ENCODE measurements at places on chromosomes 5 and 9. TPM values are rescaled to one million over a fixed set of nuclear protein-coding genes. Genes with fewer than 3 reads are reported as not detected.
A peak's percentile ranks its signal among the peaks of the same experiment; 100 is the strongest.

The P4HA2 gene
- total RNA-seq: 26.0 TPM

The TRIM36 gene
- 16.2 TPM for total RNA-seq

The SLC25A2 gene
- 0.39 TPM for total RNA-seq

The FAM120AOS gene
- 54.0 TPM for total RNA-seq

The SLC45A2 gene
- total RNA-seq: 0.39 TPM

The PCDHGB3 gene
- 6.0 TPM for total RNA-seq

The DENND4C gene
- total RNA-seq: 90.2 TPM

The ANKRD55 gene
- total RNA-seq: 14.0 TPM

DNA sequence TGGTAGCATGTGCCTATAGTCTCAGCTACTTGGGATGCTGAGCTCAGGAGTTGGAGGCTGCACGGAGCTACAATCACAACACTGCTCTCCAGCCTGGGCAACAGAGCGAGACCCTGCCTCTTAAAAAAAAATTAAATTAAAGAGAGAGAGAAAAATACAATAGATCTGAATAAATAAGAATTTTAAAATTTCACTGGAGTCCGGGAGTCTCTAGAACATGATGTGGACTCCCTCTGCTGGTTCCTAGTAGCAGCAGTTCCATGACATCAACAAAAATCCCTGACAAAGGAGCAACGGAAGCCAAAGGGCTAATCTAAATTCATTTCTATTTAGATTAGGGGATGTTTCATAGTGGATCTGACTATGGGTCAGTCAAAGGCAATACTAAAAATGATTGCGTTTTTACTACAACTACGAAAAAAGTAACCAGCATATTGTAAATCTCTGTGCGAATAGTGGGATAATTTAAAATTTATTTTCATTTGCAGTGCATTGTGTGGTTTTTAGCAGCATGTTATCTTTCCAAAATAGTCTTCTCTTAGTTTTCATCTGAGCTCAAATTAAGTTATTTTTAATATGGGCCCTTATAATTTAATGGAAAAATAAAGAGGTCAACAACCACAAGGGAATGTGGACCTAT lies 6.7 kb downstream of the INIP start:
- peak; percentile 23 for DNase-seq
- no peaks in the 10 kb centered on the region for H3K27me3 ChIP-seq
- no peaks in the 10 kb centered on the region for H3K36me3 ChIP-seq
- no peaks in the 10 kb centered on the region for H3K4me1 ChIP-seq
- no peak overlapping the region for H3K4me3 ChIP-seq

DNA sequence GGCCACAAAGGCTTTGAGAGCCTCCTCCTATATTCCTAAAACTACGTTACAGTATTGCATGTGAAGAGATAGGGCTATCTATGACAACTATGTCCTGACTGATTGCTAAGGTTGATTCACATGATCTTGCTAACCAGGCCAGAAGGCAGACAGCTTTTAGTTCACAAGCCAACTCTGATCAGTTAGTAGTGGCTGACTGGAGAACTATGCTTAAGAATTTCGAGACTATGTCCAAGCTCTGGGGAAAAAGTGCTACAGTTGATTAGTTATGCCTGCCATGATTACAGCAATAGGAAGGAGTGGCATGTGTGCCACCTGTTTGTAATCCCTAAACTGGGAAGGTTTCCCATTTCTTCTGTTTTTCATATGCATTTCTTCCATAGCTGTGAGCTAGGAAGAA lies 223.4 kb downstream of the DOCK8 start:
- H3K27ac ChIP-seq: no peak overlapping the region
- H3K4me1 ChIP-seq: no peaks in the 10 kb centered on the region
- H3K27me3 ChIP-seq: peaks cover 2% of the 10 kb centered on the region
- DNase-seq: no peak
- H3K4me3 ChIP-seq: no peak overlapping the region

DNA sequence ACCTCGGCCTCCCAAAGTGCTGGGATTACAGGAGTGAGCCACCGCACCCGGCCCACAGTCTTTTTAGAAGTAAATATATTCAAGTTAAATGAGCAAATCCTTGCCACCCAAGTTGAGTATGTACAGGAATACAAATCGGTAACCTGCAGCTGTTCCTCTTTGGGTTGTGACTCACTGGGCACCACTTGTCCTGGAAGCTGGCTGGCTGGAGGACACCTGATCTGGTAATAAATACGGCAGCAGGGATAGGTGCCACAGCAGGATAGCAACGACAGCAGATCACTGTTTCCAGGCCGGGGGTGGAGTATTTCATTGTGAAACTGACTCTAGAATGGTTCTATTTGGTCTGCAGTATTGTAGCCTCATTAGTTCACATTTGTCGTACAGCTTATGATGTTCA lies 35.7 kb upstream of the SLC36A2 start:
- no peak overlapping the region for H3K4me3 ChIP-seq
- no peak for DNase-seq
- H3K27me3 ChIP-seq: no peaks in the 10 kb centered on the region
- no peaks in the 10 kb centered on the region for H3K4me1 ChIP-seq
- H3K36me3 ChIP-seq: no peaks in the 10 kb centered on the region

GRCh38 chr5:95884511-95884910 lies 62.0 kb upstream of the GLRX start:
- H3K4me3 ChIP-seq: no peak overlapping the region
- H3K27ac ChIP-seq: no peak overlapping the region
- no peaks in the 10 kb centered on the region for H3K36me3 ChIP-seq
- no peaks in the 10 kb centered on the region for H3K27me3 ChIP-seq

GRCh38 chr5:42806004-42806700 lies 5.5 kb downstream of the SELENOP start:
- H3K36me3 ChIP-seq: peaks cover 3% of the 10 kb centered on the region
- no peak overlapping the region for H3K4me3 ChIP-seq
- H3K4me1 ChIP-seq: no peaks in the 10 kb centered on the region

GRCh38 chr5:5464036-5464715 lies 41.7 kb downstream of the ICE1 start:
- no peaks in the 10 kb centered on the region for H3K27me3 ChIP-seq
- H3K36me3 ChIP-seq: peaks cover 24% of the 10 kb centered on the region
- no peak overlapping the region for H3K27ac ChIP-seq
- no peaks in the 10 kb centered on the region for H3K4me1 ChIP-seq
- DNase-seq: no peak
- no peak overlapping the region for H3K4me3 ChIP-seq

- H3K4me1 ChIP-seq: no peaks in the 10 kb centered on the region
- no peak overlapping the region for H3K27ac ChIP-seq
- DNase-seq: peak; percentile 29
- no peak overlapping the region for H3K4me3 ChIP-seq
- no peaks in the 10 kb centered on the region for H3K27me3 ChIP-seq
These were observed 926.3 kb upstream of the ARRDC3 start for GRCh38 chr5:92309336-92309991.

DNA sequence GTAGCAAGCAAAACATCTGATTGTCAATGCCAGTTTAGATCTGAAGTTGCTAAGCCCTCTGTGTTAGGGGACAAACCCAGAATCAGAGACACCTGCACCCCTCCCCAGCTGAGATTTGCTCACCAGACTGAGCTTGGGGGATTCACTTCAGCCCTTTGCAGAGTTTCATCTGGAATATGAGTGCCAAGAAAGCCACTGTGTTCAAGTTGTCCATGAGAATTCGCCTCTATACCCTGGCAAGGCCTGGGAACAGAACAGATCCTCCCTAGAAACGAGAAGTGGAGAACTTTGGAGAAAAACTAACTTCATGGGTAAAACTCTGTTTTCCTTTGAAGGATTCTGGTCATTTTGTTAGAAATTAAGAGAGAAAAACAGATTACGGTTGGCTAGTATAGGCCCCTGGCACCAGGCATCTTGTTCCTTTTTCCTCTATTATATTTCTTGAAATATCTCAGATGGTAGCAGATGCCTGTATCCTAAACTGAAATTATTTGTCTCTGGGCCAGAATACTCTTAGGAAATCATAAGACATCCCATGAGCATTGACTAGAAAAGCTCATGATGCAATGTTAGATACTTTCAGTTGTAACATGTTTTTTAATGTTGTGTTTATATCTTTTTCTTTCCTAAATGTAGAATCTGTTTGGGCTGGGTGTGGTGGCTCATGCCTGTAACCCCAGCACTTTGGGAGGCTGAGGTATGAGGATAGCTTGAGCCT lies 64.4 kb downstream of the SNX18 start:
- H3K27ac ChIP-seq: no peak overlapping the region
- H3K4me3 ChIP-seq: no peak overlapping the region
- H3K27me3 ChIP-seq: no peaks in the 10 kb centered on the region

DNA sequence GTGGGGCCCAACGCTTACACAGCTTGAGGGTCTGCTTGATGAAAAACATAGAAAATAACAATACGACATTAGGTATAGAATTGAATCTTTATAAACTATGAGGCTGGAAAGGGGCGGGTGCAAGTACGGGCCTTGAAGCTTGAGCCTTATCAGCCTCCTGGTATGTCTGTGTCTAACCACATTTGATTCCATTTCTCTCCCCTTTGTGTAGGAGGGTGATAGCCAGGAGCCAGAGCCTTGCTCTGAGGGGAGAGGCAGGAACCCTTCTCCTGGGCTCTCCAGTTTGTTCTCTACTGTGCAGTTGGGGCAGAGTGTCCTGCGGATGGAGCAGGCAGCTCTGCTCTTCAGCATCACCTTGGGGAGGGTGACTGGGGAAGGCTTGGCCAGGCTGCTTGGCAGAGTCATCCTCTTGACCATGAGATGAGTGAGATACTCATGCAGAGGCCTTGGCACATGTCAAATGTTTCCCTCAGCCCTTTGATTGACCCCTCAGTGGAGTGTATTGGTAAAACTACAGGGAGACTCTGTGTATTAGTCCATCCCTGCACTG lies 153.5 kb downstream of the SEMA6A start:
- no peaks in the 10 kb centered on the region for H3K4me1 ChIP-seq
- no peaks in the 10 kb centered on the region for H3K27me3 ChIP-seq
- no peaks in the 10 kb centered on the region for H3K36me3 ChIP-seq
- DNase-seq: no peak
- no peak overlapping the region for H3K27ac ChIP-seq

- peaks cover 84% of the 10 kb centered on the region for H3K36me3 ChIP-seq
- H3K4me1 ChIP-seq: peaks cover 80% of the 10 kb centered on the region
- DNase-seq: no peak
- H3K4me3 ChIP-seq: no peak overlapping the region
- peaks cover 10% of the 10 kb centered on the region for H3K27me3 ChIP-seq
- H3K27ac ChIP-seq: peak overlapping the region; percentile 43
These were observed 19.6 kb downstream of the CRB2 start for GRCh38 chr9:123375469-123376132.

DNA sequence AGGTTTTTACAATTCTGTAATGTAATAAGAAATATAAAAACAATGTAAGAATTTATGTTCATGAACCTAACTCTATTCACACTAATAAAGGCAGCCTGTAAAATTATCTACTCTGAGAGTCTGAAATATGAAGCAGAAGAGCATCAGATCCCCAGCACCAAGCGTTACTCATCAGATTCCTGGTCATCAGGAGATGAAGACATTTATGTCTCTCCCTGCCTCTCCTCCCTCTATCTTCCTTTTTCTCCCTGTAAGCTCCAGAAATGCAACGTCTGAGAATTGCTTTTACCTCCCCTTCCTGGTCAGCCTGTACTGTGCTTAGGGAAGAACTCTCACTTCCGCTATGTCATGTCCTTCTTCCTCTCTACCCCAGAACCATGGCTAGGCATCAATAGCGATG lies 114.4 kb upstream of the SLIT3 start:
- H3K36me3 ChIP-seq: no peaks in the 10 kb centered on the region
- no peaks in the 10 kb centered on the region for H3K4me1 ChIP-seq
- no peak for DNase-seq
- H3K4me3 ChIP-seq: no peak overlapping the region
- H3K27ac ChIP-seq: no peak overlapping the region

GRCh38 chr9:127126971-127127370 lies 4.5 kb upstream of the ANGPTL2 start:
- no peaks in the 10 kb centered on the region for H3K27me3 ChIP-seq
- H3K4me3 ChIP-seq: no peak overlapping the region
- no peak for DNase-seq
- H3K4me1 ChIP-seq: peaks cover 50% of the 10 kb centered on the region

DNA sequence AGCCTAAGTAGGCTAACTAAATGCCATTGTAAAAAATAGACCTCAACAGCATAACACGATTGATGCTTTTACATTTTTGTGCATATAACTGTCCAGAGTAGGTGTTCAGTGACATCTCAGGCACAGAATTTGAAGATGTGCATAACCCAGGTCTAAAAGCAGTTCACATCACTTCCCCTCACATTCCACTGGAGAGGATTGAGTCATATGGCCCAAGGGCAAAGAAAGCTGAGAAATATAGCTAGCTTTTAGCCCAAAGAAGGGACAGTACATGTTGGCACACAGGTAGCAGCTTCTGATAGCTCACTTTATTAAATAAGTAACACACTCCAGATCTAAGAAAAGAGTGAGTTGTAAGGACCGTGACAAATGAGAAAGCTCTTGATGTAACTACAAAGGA lies 2259.5 kb upstream of the WWC1 start:
- no peaks in the 10 kb centered on the region for H3K27me3 ChIP-seq
- no peaks in the 10 kb centered on the region for H3K4me1 ChIP-seq
- no peak overlapping the region for H3K4me3 ChIP-seq
- no peaks in the 10 kb centered on the region for H3K36me3 ChIP-seq
- no peak for DNase-seq

DNA sequence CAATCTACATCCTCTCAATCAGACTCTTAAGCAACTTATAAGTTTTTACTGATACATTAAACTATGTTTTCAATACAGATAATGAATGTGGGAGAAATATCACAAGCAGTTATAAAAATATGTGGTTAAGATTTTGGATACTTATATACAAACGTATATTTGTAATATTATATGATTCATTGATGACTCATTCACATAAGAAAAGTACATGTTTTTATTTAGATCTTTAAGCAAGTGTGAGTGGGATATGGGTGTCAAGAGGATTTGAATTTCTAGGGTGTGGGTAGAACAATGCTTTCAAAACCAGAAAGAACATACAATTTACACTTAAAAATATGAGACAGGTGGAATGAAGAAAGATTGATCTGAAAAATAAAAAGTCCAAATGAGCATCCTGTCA lies 36.1 kb upstream of the ISL1 start:
- H3K27me3 ChIP-seq: no peaks in the 10 kb centered on the region
- H3K4me1 ChIP-seq: no peaks in the 10 kb centered on the region
- H3K27ac ChIP-seq: no peak overlapping the region
- DNase-seq: no peak

GRCh38 chr9:77977210-77977611 lies 54.4 kb downstream of the GNAQ start:
- H3K36me3 ChIP-seq: no peaks in the 10 kb centered on the region
- peak; percentile 71 for DNase-seq
- H3K27me3 ChIP-seq: no peaks in the 10 kb centered on the region
- H3K27ac ChIP-seq: no peak overlapping the region
- peaks cover 12% of the 10 kb centered on the region for H3K4me1 ChIP-seq

- H3K27me3 ChIP-seq: no peaks in the 10 kb centered on the region
- DNase-seq: no peak
- H3K36me3 ChIP-seq: peaks cover 6% of the 10 kb centered on the region
- H3K4me1 ChIP-seq: peaks cover 33% of the 10 kb centered on the region
- no peak overlapping the region for H3K27ac ChIP-seq
These were observed 5.5 kb upstream of the DNAJB5 start for GRCh38 chr9:34984049-34984448.

GRCh38 chr5:53819482-53819881 lies 259.0 kb downstream of the NDUFS4 start:
- no peak for DNase-seq
- H3K4me1 ChIP-seq: no peaks in the 10 kb centered on the region
- no peak overlapping the region for H3K4me3 ChIP-seq
- H3K36me3 ChIP-seq: no peaks in the 10 kb centered on the region
- H3K27ac ChIP-seq: no peak overlapping the region

Measured in spinal cord (tissue), 10 donors.